Posterior vena cava (tissue), 2 donors: ENCODE measurements at places on chromosomes 4 and X. TPM values are rescaled to one million over a fixed set of nuclear protein-coding genes. Genes with fewer than 3 reads are reported as not detected.

The ITIH6 gene
- not detected for total RNA-seq

The GRIA2 gene
- 1.6 TPM for total RNA-seq

The MAD2L1 gene
- total RNA-seq: 0.95 TPM

The ABCB7 gene
- total RNA-seq: 17.0 TPM

The ZRSR2 gene
- total RNA-seq: 13.1 TPM

The RAI2 gene
- 33.8 TPM for total RNA-seq

The SSX3 gene
- total RNA-seq: not detected

The GYG2 gene
- total RNA-seq: 2.7 TPM

The GAGE12F gene
- not detected for total RNA-seq

The RNF175 gene
- not detected for total RNA-seq

The KLHL5 gene
- total RNA-seq: 51.7 TPM

The S100G gene
- total RNA-seq: not detected

The PPEF2 gene
- not detected for total RNA-seq

The GIMD1 gene
- not detected for total RNA-seq

The GABRB1 gene
- not detected for total RNA-seq

The ABCG2 gene
- total RNA-seq: 1.6 TPM

The GBA3 gene
- 0.19 TPM for total RNA-seq

The NPY1R gene
- total RNA-seq: 61.9 TPM

The NEUROG2 gene
- total RNA-seq: not detected

The GLRA2 gene
- total RNA-seq: not detected

The SMR3B gene
- not detected for total RNA-seq

The NAT8L gene
- 0.52 TPM for total RNA-seq

The TLR6 gene
- total RNA-seq: 4.9 TPM

The ARHGAP10 gene
- 79.0 TPM for total RNA-seq

The NEXMIF gene
- 1.8 TPM for total RNA-seq

The FAM184B gene
- not detected for total RNA-seq

The NEK1 gene
- total RNA-seq: 19.2 TPM
